Mononuclear cell (primary cell): ENCODE measurements at places on chromosomes 3 and 15. TPM values are rescaled to one million over a fixed set of nuclear protein-coding genes. Genes with fewer than 3 reads are reported as not detected.

The STRC gene
- total RNA-seq, result 0.42 TPM

The POPDC2 gene
- 21.5 TPM for total RNA-seq

The TTLL13 gene
- total RNA-seq, result 0.31 TPM

The GJD2 gene
- total RNA-seq, result not detected

The PDE8A gene
- 36.9 TPM for total RNA-seq

The BTLA gene
- total RNA-seq, result 18.1 TPM

The IL1RAP gene
- total RNA-seq, result 18.1 TPM

The CELF6 gene
- 0.84 TPM for total RNA-seq

The VEPH1 gene
- 8.8 TPM for total RNA-seq

The ZNF80 gene
- total RNA-seq, result 1.2 TPM

The KBTBD12 gene
- not detected for total RNA-seq

The WDR73 gene
- 17.8 TPM for total RNA-seq

The TPRG1 gene
- total RNA-seq, result 2.4 TPM

The CYP11A1 gene
- 0.42 TPM for total RNA-seq

The SH2D7 gene
- total RNA-seq, result not detected

The EIF4E3 gene
- 21.1 TPM for total RNA-seq

The GOLGA8A gene
- 59.4 TPM for total RNA-seq

The SLC12A6 gene
- 87.5 TPM for total RNA-seq

The THSD4 gene
- 0.10 TPM for total RNA-seq

The TERC gene
- 382 TPM for total RNA-seq

The MAGI1 gene
- total RNA-seq, result not detected

The ADGRG7 gene
- total RNA-seq, result not detected

The OXSR1 gene
- total RNA-seq, result 36.0 TPM

The USP50 gene
- total RNA-seq, result 0.73 TPM

The AGBL1 gene
- total RNA-seq, result under 0.01 TPM

The TMEM212 gene
- not detected for total RNA-seq

The HIGD2B gene
- total RNA-seq, result 0.63 TPM

The EPHB3 gene
- 1.6 TPM for total RNA-seq

The TEX55 gene
- total RNA-seq, result not detected

The PLA2G4F gene
- total RNA-seq, result not detected

The CATSPER2 gene
- total RNA-seq, result 2.5 TPM

The CTDSPL gene
- total RNA-seq, result 10.9 TPM

The FYTTD1 gene
- total RNA-seq, result 60.2 TPM

The CACNA2D3 gene
- 2.0 TPM for total RNA-seq

The ARPIN gene
- total RNA-seq, result 2.9 TPM

The LTK gene
- 1.6 TPM for total RNA-seq

The TMEM266 gene
- not detected for total RNA-seq

The SIN3A gene
- 100 TPM for total RNA-seq

The IL17RB gene
- total RNA-seq, result 0.10 TPM

The GOLGA6L10 gene
- 1.4 TPM for total RNA-seq

The CAPN3 gene
- 4.1 TPM for total RNA-seq

The ARL8B gene
- total RNA-seq, result 106 TPM

The GPR27 gene
- 5.1 TPM for total RNA-seq

The LRRC31 gene
- total RNA-seq, result not detected

The RAB5A gene
- 150 TPM for total RNA-seq
